Stimulated activated CD4-positive, alpha-beta T cell treated with anti-CD3 and anti-CD28 coated beads, Interleukin-1b, Interleukin-23, amount 100 ng/mL, for 24 hours (primary cell): ENCODE measurements at places on chromosomes 1 and 21.

GRCh38 chr21:38817371-38818324 lies 11.9 kb downstream of the ETS2 start:
- no peak for DNase-seq

GRCh38 chr1:40241362-40241761 lies 6.4 kb upstream of the TMCO2 start:
- DNase-seq: no peak

- DNase-seq: no peak
Measured at GRCh38 chr1:214504330-214504729, 47.1 kb downstream of the PTPN14 start.

GRCh38 chr21:31895077-31895835 lies 22.4 kb downstream of the HUNK start:
- no peak for DNase-seq

DNA sequence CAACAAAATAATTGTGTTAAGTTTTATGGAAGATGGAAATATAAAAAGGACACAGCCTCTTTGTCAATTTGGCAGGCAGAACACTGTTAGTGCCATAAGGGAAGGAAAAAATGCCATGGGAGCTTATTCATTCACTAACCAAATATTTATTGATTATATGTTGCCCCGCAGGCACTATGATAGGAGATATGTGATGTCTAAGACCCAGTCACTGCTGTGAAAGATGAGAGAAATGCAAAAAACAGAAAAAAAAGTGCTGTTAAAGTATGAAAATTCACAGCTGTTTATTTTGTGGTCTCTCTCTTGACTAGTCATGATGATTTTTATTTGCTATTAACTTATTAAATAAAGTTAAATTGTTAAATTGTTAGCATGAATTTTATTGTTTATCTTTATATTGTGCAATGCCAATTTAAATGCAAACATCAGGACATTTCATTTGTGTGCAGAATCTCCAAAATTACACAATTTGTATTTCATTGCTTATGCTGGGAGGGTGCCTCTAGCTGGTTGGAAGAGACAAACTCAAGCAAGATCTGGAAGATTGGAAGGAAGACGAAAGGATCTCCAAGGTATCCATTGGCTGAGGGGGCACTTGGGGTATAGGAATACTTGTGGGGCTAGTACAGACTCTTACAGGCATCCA lies 17.8 kb upstream of the PTGFR start:
- no peak for DNase-seq

DNA sequence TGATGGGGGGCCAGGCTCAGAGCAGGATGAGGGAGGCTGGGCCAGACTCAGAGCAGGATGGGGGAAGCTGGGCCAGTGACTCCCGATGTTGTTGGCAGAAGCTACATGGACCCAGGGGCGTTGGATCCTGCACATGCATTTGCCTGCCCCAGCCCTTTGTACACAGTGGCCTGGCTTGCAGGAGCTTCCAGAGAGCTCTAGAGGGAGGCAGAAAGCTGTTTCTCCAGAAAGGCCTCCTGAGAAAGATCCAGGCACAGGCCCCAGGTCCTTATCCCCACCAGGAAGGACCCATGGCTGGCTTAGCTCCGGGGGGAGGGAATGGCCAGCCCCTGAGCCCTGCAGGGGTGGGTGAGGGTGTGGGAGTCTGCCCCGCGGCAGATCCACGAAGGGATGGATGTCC lies 106.6 kb upstream of the ACTRT2 start:
- DNase-seq: no peak

GRCh38 chr1:6745073-6745472 lies 40.2 kb upstream of the CAMTA1 start:
- peak; percentile 20 for DNase-seq

DNA sequence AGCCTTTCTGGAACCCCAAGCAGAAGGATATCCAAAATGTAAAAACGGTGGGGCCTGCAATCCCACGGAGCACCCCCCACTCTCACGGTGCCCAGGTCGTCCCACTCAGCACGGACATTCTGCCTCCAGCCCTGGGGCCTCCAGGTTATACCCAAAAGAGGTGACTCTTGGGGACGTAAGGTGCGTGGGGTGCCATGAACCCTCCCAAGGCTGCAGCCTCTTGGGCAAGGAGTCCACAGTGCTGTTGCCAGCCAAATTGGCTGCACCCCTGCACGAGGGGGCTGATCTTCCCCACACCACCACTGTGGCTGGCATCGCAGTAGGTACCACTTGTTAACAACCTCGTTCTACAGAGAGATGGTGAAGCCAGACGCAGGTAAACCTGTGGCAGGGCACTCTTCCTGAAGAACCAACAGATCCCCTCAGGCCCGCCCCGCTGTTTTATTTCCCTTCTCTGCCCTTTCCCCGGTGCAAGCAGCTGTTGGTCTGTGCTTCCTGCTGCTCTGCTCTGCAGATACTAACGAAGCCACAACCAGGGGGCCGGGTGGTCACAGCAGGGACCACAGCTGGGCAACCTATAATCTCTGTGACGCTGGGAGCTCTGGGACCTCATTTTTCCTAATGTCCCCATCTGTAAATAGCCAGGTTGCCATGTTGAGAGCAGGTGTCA lies 8.7 kb downstream of the TFF3 start:
- DNase-seq: no peak

GRCh38 chr1:246035060-246035541 lies 472.0 kb downstream of the SMYD3 start:
- no peak for DNase-seq

DNA sequence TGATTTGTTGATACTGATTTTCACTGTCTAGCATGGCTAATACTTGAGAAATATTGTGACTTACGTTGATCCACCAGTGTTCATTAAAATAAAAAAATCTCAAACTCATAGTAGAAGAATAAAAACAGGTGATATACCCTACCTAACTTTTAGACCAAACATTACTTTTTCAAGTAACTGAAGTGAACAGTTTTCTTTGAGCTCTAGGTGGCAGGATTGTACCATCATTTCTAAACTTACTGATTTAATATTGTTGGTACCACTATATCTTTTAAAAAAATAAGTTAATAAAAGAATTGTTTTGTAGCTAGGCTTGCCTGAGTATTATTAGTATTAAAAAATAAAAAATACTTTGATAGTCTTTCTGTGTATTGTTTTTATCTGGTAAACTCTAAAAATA lies 21.5 kb downstream of the CDC73 start:
- no peak for DNase-seq

GRCh38 chr1:8496473-8496872 lies 178.6 kb downstream of the SLC45A1 start:
- no peak for DNase-seq

- DNase-seq: peak; percentile 51
Measured at GRCh38 chr1:175338387-175339135, 146.0 kb upstream of the KIAA0040 start.

- peak; percentile 61 for DNase-seq
Measured at GRCh38 chr1:53739109-53739681, at the start of gene GLIS1. Gene GLIS1, minus strand, starts transcription at chr1:53739164. Its CDS starts 1,100 bp downstream, at chr1:53738064.

- peak; percentile 29 for DNase-seq
Measured at GRCh38 chr1:244833734-244834542, 1.5 kb upstream of the COX20 start.

DNA sequence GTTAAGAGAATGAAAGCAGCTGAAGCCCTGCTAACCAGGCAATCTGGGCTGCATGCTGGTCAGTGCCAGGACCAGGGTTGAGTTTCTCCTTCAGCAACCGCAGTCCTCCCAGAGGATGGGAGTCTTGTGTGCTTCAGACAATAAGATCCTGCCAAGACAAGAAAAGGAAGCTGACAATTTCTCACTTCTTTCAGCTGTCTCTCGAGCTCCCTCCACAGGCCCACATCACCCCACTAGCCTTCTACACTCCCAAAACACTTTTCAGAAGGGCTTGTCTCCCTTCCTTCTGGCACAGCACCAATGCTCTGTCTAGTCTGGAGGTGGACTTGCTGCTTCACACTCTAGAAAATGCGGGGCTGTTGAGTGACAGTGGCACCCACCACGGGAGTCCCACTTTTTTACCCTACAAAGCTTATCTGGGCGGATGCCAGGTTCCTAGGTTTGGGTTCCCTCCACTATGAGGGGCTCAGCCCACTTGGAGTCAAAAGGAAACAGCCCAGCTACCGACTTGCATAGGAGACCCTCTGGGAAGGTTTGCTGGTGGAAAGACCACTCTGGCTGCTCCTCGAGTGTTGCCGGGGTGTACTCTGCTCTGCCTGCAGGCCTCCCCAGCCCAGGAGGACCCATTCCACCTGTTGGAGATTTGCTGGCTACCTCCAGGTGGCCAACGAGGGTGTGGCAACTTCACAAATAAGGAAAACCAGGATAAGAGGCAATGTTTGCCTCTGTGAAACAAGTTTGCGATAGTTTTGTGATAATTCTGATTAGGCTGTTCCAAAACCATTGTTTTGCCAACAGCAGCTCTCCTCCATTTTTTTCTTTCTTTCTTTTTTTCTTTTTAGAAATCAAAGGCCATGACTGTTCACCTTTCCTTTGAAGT lies 68.9 kb downstream of the TENT5C start:
- DNase-seq: no peak

DNA sequence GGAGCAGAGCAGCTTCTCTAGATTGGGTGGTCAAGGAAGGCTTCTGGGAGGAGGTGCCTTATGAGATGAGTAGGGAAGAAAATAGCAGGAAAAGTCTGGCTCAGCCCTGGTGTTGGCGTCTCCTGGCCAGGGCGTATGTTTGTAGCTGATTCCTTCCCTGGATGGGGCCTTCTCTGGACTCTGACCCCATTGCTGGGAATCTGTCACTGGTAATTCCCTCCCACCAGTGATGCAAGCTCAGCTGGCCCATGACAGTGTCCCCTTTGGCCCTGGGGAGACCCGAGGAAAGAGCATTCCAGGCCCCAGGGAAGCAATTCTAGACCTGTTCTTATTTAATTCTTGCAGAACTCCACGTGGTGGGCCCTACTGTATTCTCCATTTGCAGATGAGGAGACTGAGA lies 20.7 kb downstream of the IGSF21 start:
- DNase-seq: no peak

DNA sequence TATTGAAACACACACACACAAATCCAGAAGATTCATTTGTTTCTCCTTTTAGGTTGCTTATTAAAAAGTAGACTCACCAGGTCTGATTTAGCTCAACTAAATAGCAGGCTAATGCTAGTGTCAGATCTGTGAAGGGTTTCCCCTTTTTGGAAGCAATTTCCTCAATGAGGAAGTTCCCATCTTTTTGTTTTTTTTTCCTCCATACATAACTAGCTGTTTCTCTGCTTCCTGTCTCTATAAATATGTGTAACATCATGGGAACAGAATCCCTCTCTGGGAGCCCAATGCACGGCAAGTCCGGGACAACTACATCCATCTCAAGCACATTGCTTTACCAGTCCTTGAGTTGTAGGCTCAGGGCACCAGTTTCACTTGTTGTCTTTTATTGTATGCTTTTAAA lies 1421.1 kb downstream of the PLA2G4A start:
- DNase-seq: no peak

- no peak for DNase-seq
Measured at GRCh38 chr1:115690972-115691371, 49.2 kb downstream of the VANGL1 start.

GRCh38 chr1:219066631-219067349 lies 106.9 kb upstream of the LYPLAL1 start:
- no peak for DNase-seq

DNA sequence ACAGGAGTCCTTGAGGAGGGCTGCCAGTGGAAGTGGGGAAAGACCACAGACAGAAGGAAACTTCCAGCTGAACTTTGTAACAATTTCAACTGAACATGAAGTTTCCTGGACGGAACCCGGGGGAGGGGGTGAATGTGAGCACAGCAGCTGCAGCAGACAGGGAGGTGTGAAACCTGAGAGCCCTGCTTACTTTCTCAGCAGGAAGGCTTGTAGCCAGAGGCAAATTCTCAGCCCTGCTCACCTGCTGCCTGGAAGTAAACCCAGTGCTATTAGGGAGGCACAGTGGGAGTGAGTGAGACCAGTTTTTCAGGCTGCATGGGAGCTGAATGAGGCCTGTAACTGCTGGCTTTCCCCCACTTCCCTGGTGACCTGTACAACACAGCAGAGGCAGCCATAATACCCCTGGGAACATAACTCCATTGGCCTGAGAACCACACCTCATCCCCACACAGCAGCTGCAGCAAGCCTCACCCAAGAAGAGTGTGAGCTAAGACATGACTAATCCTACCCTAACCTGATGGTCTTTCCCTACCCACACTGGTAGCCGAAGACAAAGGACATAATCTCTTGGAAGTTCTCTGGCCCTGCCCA lies 9.6 kb upstream of the SPRR2F start:
- DNase-seq: no peak

DNA sequence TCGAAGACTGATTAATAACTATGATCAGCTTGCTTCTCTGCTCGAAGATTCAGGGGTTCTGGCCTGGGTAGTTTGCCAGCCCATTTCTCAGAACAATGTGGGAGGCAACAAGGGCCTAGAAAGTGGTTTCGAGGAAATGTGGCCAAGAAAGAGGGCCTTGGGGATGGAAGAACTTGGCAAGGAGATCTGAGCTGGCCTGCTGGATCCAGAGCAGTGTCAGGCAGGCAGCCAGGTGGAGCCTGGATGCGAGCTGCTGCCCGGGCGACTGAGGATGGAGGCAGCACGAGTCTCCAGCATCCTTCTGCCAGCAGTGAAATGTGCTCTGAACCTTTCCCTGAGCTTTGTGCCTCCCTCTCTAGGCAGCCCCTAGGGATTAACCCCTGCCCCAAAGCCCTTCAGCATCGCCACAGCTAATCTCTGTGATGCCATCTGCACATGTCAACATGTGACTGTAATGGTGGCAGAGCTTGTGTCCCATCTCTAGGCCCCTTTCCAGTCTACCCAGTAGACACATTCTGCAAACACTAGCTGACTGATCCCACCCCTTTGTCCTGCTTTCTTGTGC lies 61.0 kb upstream of the NEK2 start:
- DNase-seq: no peak

DNA sequence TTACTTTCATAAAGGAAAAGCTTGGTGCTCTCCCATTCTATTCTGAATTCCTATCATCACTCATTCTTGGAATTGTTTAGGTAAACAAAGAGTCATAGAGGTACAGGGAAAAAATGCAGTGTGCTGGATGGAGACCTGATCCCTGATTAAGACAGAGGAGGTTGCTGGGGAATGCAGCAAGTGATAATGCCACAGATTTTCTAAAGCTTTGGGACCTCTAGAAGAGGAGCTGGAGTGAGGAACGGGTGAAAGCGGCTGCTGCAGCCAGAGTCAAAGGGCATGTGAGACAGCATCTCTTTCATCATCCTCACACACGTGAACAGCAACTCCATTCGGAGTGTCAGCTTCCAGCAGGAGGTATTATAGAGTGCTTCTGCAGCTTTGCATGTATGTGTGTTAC lies 54.9 kb upstream of the DIPK1A start:
- DNase-seq: no peak

- DNase-seq: no peak
Measured at GRCh38 chr1:62038594-62039284, 155.9 kb upstream of the L1TD1 start.
